ENCODE measurements at places on chromosomes 2 and 18.

DNA sequence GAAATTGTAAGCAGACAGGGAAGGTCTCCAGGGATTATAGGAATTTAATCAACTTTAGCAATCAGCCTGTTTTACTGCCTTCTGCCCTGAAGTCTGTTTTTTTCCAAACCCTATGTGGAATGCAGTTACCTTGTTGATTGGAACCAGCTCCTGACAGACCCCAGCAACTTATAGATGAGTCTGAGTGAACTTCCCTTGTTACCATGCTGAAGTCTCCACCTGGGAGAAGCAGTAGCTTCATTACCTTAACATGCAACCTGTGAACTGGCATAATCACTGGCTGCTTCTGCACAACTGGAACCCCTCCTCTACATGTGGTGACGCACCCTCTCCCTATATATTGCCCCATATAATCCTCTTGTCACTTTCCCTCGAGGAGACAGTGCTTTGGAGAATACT, 226.3 kb upstream of the SPOPL start:
- no peak for DNase-seq

GRCh38 chr2:157194097-157194688, 63.3 kb upstream of the GALNT5 start:
- peak; percentile 31 for DNase-seq

- DNase-seq = no peak
Measured at GRCh38 chr2:123448801-123449200, 576.3 kb upstream of the CNTNAP5 start.

DNA sequence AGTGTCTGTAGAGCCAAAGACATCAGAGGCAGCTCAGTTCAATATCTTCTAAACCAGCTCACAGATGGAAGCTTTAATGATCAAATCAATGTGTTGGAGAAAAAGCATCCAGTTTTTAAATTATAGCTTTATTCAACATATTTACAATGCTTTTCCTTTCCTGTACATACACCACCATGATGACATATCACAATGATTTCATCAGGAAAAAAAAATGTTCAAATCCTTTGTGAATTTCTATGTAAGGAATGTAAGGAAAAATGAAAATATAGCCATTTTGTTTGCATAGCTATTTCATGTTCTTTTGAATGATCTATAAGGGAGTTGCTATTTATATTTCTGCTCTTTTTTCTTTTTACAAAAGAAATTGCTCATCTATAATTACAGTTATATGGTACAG, 134.7 kb upstream of the CDH20 start:
- no peak for DNase-seq

DNA sequence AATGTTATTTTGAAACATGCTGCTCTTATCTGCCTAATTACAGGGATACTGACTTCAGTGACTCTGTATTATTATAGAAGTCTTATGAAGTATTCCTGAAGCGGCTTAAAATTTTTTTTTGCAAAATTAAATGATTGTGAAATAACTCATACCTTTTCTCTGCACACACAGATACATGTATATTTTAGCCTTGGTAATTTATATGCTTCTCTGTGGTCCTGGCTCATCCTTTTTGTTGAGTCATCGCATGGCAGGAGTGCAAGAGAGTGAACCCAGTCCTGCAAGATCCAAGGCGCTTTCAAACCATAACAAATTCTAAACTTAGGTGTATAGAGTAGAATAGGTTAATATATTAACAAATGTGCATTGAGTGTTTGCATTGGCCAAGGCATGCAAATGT, 8.6 kb downstream of the CCNT2 start:
- DNase-seq = no peak

DNA sequence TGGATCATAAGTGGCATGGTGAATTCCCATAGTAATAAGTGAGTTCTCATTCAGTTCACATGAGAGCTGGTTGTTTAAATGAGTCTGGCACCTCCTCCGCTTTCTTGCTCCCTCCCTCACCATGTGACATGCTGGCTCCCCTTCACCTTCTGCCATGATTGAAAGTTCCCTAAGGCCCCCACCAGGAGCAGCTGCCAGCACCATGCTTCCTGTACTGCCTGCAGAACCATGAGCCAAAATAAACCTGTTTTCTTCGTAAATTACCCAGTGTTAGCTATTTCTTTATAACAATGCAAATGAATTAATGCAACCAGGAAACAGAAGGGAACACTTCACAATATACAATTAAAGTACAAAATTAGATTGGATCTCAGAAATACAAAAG, 257.0 kb downstream of the MREG start:
- DNase-seq = no peak

GRCh38 chr18:13446610-13447461, 228.3 kb downstream of the LDLRAD4 start:
- no peak for DNase-seq

GRCh38 chr2:150571121-150571520, 83.7 kb upstream of the RND3 start:
- DNase-seq = no peak

DNA sequence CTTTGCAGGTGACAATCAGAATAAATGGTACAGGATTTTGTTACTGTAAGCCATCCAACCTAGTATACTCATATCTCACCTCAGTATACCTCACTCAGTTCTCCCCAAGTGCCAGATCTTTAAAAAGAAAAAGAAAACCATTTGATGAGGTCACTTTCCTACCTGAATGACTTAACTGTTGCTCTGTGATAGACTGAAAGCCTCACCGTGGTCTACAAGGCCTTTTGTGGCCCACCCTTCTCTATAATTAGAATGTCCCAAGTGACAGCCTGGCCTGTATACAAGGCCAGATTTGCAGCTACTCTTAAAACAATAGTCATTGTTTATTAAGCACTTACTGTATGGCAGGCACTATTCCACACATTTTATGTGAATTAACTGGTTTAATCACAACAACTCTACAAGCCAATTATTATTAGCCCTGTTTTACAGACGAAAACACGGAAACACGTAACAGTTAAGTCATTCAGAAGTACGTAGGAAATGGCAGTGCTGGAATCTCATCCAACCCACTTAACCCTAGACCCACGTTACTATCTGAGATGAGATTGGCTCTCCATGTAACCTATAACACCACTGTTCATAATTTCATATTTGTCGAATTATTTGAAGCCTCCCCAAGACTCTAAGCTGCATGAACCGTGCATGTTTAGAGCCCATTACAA, 28.3 kb downstream of the PKP4 start:
- DNase-seq = no peak

GRCh38 chr2:241482126-241482955, 26.0 kb downstream of the STK25 start:
- no peak for DNase-seq

DNA sequence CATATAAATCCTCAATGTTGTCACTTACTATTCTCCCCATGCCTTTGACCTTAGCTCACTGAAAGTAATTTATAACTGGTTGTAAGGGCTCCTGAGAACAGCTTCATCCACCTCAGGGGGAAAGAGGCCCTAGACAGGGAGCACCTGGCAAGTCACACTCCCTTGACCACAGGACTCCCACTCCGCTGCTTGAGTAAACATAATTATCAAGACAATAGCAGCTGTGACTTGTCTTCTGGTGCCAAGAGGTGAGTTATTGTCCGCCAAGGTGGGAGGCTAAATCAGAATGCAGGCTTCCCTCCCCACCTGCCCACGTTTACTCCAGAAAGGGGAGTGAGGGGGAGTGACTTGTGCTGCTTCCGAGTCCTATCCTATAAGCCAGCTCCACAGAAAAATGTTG, 230.6 kb upstream of the LRATD1 start:
- DNase-seq = no peak

GRCh38 chr2:57796527-57796926, 250.1 kb upstream of the VRK2 start:
- DNase-seq = no peak

- DNase-seq = no peak
Measured at GRCh38 chr2:234747032-234747431, 204.8 kb upstream of the SH3BP4 start.

DNA sequence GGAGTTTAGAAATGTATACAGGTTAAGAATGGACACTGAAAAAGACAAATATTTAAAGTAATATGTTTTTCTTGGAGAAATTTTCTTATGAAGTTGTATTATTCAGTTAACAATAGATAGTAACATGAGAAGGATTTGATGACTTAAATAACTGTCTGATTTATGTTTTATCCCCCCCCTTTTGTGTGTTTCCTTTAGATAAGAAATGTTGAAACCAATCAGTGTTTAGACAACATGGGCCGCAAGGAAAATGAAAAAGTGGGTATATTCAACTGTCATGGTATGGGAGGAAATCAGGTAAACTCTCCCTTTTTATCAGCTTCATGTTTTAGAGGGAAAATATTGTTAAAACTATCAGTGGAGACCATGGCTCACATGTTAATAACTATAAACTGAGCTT, 289.7 kb upstream of the KCNJ3 start:
- DNase-seq = no peak

DNA sequence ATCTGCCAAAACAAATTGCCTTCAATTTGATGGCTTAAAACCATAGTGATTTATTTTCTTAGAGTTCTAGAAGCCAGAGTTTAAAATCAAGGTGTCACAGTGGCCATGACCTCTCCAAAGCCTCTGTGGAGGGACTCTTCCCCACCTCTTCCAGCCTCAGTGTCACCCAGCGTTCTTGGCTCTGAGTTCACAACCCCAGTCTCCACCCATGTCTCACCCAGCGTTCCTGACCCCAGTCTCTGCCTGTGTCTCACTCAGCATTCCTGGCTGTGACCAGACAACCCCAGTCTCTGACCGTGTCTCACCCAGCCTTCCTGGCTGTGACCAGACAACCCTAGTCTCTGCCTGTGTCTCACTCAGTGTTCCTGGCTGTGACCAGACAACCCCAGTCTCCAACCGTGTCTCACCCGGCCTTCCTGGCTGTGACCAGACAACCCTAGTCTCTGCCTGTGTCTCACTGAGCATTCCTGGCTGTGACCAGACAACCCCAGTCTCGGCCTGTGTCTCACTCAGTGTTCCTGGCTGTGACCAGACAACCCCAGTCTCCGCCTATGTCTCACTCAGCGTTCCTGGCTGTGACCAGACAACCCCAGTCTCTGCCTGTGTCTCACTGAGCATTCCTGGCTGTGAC, 299.3 kb downstream of the GALR1 start:
- DNase-seq = no peak

DNA sequence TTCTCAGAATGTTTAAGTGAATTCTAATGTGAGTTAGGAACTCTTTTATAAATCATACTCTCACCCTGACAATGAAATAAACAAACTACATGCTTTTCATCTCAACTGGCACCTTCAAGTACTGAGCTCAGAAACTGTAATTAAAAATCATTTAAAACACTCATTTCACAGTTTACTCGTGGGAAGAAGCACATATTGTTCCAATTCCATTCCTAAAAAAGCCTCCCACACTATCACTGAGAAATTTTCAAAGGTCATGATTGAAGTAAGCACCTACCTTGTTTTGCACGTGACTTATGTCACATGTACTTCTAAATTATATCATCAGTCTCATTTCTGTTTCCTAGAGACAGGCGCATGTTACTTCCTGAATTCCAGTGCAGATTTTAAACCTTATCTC, 678.1 kb upstream of the SLC8A1 start:
- no peak for DNase-seq

DNA sequence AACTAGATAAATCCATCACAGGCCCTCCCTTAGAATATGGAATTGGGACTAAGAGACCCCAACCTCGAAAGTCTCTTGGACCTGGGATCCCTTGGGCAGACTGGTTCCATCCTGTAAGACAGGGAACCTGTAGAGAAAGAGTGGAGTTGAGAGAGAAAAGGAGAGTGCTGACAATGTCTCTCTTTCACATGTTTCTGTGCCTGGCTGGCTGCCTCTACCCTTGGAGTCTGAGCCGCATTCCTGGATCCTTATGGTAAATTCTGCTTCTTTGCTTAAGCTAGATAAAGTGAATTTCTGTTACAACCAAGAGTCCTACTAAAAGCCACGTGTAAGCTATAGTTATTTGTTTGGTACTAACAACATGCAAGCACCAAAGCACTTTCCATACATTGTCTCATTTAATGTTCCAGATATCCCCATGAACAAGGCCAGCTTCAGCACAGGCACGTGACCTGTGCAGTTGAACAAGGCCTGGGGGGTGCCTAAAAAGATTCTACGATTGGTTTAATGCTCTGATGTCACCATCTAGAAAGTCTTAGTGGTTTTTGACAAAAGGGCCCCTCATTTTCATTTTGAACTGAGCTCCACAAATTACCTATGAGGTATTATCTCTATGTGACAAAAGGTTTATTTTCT, 2.1 kb upstream of the PUM2 start:
- DNase-seq = no peak

DNA sequence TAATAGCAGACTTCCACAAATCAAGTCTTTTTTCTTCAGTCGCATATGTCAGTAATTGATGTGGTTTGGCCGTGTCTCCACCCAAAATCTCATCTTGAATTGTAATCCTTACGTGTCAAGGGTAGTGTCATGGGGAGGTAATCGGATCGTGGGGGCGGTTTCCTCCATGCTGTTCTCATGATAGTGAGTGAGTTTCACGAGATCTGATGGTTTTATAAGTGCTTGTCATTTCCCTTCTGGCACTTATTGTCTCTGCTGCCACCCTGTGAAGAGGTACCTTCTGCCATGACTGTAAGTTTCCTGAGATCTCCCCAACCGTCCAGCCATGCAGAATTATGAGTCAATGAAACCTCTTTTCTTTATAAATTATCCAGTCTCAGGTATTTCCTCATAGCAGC, 478.8 kb downstream of the PTPRM start:
- peak; percentile 22 for DNase-seq

Measured in CD4-positive, alpha-beta T cell treated with Interleukin-12 subunit alpha and Interleukin-12 subunit beta, for 1 hour (primary cell).